Urinary bladder (tissue), 4 donors: ENCODE measurements at places on chromosomes 1 and 21.

DNA sequence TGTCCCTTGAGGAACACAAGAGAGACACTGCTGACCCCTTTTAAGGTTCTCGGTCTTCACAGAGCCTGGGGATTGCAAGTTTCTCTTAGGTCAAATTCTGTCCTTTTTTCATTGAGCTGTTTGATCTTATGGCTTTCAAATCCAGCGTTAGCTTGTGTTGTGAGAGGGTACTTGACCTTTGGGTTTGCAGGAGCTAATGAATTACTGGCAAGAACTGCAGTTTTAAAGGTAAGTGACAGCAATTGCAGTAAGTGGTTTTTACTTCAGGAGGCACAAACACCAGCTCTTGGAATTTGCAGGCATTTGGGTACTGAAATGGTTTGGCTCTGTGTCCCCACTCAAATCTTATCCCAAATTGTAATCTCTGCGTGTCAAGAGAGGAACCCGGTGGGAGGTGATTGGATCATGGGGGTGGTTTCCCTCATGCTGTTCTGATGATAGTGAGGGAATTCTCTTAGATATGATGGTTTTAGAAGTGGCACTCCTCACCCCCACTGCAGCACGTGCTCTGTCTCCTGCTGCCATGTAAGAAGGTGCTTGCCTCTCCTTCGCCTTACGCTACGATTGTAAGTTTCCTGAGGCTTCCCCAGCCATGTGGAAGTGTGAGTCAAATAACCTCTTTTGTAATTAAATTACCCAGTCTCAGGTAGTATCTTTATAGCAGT, 134.5 kb upstream of the LYPLAL1 start:
- DNase-seq: no peak

- DNase-seq: no peak
Measured at GRCh38 chr1:44260792-44261170, 47.5 kb downstream of the DMAP1 start.

DNA sequence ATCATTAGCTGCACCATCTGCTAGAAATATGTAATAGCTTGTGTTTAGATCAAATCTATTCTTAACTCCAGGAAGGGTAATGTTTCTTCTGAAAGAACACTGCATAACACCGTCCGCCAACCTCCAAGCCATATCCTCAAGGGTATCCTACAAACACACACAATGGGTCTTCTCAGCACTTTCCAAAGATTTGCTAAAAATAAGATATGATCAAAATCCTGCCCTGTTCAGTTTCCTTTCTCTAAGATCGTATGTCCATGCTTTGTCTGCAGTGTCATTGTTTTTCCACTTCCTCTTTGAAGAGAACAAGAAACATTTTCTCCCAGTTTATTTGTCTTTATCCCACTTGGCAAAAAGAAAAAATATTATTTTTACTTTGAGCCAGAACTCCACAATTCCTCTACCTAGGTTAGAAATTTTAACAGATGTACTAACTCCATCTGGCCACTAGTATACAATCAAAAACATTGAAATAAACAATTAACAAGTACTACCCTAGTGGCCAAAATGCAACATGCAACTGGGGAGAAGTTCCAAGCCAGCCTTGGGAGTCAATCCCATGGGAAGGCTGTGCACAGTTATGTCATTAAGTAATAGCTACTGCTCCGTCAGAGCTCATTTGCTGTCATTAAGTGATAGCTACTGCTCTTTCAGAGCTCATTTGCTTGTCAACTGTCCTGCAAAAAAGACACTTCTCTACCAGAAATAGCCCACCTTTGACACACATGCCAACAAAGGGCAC, 37.8 kb downstream of the FRRS1 start:
- DNase-seq: no peak

DNA sequence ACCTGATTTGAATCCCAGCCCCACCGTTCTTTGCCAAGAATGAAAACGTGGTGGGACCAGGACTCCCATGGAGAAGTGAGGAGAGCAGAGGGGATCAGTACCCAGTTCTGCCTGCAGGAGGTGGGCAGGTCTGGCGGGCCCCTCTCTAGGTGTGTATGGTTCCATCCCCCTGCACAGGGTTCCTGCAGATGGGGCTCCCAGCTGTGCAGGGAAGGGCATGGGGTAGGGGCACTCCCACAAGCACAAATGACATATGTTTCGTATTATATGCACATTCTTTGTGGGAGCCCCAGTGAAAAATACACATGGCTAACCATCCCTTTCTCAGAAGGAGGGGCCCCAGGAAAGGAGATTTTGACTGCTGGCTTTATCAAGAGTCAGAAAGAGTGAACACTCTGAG, 144.6 kb downstream of the PLPP3 start:
- DNase-seq: no peak

DNA sequence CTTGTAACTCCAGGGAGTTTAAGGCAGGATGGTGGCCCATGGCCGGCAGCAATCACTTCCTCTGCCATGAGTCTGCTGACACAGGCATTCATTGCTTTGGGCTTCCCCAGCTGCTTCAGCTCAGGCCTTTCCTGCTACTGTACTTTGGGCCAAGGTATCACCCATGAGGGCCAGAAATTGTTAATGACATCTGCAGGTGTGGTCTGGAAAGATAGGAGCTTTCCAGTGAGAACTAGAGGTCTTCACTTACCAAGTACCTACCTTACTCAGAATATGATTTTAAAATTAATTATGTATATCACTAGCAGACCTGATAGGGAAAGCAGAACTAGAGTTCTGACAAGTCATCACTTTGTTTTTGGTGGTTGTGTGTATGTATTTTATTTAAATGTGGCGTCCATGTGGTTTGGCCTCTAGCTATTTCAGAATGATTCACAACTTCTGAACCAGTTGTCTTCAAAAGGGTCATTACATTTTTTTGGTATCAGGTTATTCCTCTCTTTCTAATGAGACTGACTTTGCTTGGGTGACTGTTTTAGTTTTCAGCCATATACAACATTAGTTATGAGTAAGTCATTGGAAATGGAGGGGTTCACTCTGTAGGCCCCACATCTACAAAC, 2.7 kb downstream of the RGL1 start:
- DNase-seq: no peak

DNA sequence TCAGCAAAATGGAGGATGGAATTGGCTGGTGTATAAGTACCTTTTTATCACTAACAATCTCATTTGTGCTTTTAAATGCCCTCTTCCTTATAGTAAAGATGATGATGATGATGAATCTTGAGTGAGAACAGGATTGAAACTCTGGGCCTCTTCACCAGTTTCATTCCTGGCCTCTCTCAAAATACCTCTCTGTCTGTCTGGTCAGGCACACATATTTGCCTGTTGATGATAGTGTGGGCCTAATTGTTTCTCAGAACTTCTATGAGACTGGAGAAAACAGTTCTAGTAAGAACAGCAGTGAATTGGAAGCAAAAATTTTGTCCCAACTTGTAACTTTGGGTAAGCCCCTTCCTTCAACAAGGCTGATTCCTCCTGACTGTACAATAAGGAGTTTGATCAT, 94.4 kb upstream of the RGS4 start:
- no peak for DNase-seq
